ENCODE measurements at places on chromosomes 3 and 15. TPM values are rescaled to one million over a fixed set of nuclear protein-coding genes. Genes with fewer than 3 reads are reported as not detected.

Gene TIMP4
- total RNA-seq = 0.10 TPM

Gene ANKRD63
- total RNA-seq = not detected

Gene CORO2B
- 5.9 TPM for total RNA-seq

Gene HIGD2B
- not detected for total RNA-seq

Gene KY
- total RNA-seq = not detected

Gene FBN1
- 208 TPM for total RNA-seq

Gene CPN2
- total RNA-seq = 0.10 TPM

Gene CHRFAM7A
- not detected for total RNA-seq

Gene ERICH6
- not detected for total RNA-seq

Gene CCR3
- total RNA-seq = 0.10 TPM

Gene CPB1
- not detected for total RNA-seq

Gene UBA5
- total RNA-seq = 40.6 TPM

Gene KNG1
- not detected for total RNA-seq

Gene IGF2BP2
- 29.2 TPM for total RNA-seq

Gene THPO
- not detected for total RNA-seq
